ENCODE measurements at places on chromosomes 7 and 10. TPM values are rescaled to one million over a fixed set of nuclear protein-coding genes. Genes with fewer than 3 reads are reported as not detected.

UNCX gene
- total RNA-seq, result not detected

ARMS2 gene
- total RNA-seq, result not detected

SPDYE16 gene
- total RNA-seq, result not detected

C10orf143 gene
- 0.13 TPM for total RNA-seq

GPNMB gene
- total RNA-seq, result 214 TPM

NEBL gene
- total RNA-seq, result not detected

LRRC17 gene
- 103 TPM for total RNA-seq
